Stimulated activated naive CD4-positive, alpha-beta T cell treated with Interleukin-2 at 50 U/mL for 16 hours (primary cell): ENCODE measurements at places on chromosomes 6 and 20.

GRCh38 chr6:139380611-139381010, 6.2 kb upstream of the CITED2 start:
- no peak for DNase-seq

- no peak for DNase-seq
Measured at GRCh38 chr6:38427492-38428210, 212.1 kb downstream of the BTBD9 start.

DNA sequence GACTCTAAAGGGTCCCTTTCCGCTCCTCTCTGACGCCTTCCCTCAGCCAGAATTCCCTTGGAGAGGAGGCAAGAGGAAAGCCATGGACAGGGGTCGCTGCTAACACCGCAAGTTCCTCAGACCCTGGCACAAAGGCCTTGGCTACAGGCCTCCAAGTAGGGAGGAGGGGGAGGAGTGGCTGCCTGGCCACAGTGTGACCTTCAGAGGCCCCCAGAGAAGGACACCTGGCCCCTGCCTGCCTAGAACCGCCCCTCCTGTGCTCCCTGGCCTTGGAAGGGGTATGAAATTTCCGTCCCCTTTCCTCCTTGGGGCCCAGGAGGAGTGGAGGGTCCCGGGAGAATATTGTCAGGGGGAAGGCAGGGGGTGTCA, 2.7 kb downstream of the VEGFA start:
- no peak for DNase-seq

DNA sequence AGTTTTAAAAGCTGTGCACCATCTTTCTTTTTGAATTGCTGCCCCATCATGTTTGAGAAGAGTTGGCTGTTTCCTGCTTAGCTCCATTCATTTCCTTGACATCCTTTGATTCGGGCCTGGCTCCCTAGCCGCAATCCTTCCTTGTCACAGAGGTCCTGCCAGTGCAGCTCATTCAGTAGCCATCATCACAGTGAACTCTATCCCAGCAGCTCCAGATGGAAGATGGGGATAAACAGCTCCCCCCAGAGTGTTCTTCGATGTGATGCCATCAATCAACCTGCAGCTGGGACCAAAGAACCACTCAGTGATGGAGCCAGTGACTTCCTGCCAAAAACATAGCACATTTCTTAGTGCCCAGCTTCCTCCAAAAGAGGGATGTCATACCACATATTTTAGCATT, 158.8 kb downstream of the FRK start:
- DNase-seq = no peak

- no peak for DNase-seq
Measured at GRCh38 chr20:38932457-38933120, 6.4 kb downstream of the FAM83D start.

GRCh38 chr6:74091136-74091793, 395.3 kb downstream of the CD109 start:
- DNase-seq = no peak

GRCh38 chr6:43926634-43927531, 156.9 kb downstream of the VEGFA start:
- DNase-seq = no peak

DNA sequence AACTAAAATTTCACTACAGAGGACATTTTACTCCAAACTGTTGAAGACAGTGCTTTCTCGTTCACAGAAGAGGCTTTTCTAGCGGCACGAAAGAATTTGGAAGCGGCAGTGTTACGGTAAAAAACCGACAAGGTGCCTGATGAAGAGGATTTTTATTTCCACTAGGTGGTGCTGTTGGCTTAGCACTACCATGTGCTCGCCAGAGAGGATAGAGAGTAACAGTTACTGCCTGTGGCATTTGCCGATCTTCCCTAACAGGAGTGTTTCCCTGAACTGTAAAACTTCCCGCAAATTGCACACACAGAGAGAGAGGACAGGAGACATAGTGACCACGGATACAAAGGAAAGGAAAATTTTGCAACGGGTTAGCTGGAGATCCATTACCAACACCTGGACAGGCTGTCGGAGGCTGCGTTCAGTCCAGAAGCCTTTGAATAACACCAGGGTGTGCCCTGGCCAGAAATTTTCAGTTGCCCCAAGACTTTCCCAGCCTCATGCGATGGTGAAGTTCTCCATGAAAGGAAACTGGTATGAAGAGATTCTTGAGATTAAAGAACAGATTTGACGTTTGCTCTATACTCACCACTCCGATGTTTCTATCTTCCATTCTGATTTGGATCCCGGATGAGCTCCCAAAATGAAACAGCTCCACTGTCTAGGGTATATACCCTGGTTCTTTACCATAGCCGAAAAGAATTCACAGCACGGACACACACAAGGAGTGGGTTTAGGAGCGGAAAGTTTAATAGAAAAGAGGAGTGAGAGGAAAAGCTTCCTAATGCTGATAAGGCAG, 48.1 kb downstream of the HLA-DPB1 start:
- no peak for DNase-seq

DNA sequence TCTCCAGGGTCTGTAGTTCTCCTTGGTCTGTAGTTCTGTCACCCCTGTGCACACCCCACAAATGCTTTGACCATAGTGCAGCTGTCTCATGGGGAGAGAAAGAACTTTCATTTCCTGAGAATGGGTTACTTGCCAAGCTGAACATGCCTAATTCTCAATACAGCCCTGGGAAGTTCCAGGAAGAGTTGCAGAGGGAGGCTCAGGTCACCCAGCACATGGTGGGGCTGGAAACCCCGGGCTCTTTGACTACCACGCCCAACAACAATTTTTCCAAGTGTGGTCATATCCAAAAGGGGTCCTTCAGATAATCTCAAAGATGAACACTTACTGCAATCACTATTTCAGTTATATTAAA, 2.2 kb upstream of the PTPRA start:
- DNase-seq = no peak

- DNase-seq = no peak
Measured at GRCh38 chr6:4017834-4018170, 61.1 kb downstream of the FAM217A start.

GRCh38 chr6:142551274-142551811, 249.5 kb downstream of the ADGRG6 start:
- peak; percentile 11 for DNase-seq

GRCh38 chr6:134830940-134831339, 119.0 kb downstream of the ALDH8A1 start:
- no peak for DNase-seq

- no peak for DNase-seq
Measured at GRCh38 chr20:23614163-23614562, 8.4 kb upstream of the CST9 start.

DNA sequence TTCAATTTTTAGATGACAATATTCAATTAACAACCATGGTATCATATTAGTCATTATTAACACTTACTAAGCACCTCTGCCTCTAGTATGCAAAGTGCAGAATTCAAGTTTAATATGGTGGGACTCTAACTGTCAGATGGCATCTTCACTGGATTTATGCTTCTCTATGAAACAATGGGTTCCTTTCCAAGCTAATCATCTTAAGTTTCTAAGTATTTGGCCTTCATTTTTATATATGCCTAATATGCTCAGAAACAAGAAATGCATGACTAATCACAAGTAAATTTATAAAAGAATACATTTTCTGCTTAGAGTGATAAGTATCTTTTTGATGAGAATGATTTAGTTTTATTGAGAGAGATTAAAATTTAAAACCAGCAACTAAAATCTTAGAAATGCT, 144.7 kb downstream of the HIVEP2 start:
- DNase-seq = no peak

DNA sequence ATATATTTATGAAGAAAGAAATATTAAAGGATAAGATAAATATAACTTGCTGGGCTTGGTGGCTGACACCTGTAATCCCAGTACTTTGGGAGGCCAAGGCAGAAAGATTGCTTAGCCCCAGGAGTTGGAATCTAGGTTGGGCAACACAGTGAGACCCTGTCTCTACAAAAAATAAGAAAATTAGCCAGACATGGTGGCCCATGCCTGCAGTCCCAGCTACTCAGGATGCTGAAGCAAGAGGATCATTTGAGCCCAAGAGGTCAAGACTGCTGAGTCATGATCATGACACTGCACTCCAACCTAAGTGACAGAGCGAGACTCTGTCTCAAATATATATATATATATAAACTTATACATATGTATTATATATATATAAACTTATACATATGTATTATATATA, 164.0 kb downstream of the MRPL14 start:
- DNase-seq = no peak

DNA sequence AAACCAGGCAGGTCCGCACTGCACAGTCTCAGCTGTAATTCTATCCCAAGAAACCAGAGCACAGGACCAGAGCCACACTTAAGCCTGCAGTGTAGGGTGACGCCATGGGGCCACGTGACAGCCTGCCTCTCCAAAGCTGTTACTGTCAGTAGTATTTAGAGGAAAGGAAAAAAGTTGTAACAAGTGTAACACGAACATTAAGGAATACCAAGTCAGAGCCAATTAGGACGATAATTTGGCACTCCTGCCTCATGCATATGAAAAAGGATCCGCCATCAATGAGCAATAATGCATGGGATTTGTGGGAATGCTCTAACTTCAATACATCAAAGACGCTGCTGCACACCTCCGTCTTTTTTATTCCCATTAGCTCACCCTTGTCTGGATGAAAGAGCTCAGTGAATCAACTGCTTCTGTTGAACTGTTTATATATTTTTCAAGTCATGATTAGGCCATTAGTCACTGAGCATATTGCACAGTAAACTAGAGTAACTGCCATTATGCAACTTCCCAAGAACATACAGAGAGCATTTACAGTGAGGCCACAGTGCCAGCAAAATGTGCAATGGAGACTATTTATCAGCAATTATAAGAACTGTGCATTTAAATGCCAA, 79.9 kb downstream of the ATXN1 start:
- DNase-seq = no peak

DNA sequence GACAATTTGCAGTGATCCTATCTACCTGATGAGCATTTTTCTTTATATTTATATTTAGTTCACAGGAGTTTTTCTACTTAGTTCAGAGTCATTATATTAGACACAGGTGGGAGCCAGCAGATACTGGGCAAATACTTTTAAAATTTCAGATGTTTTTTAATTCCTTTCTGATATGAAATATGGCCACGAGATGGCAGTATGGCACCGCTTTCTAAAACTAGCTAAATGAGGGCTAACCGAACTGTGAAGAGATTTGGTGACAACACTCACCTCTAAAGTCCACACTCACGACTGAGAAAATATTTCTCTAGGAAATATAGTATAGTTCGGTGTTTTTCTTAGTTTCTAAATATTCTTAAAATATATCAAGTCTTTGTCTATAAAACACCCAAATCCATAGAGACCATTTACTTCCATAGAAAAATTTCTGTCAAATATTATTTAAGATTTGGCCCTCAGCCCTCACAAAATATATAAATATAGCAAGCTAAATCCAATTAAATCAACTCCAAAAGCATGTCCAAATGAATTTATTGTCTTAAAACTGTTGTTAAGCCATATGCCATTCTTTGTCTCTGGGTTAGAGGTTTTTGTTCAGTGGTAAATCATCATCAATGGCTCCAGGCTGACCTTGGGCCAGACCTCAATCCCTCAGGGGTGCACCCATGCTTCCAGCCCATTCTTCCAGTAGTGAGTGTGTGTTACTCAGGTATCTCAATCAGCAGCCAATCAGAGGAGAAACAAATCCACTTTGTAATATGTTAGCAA, 63.6 kb downstream of the HUS1B start:
- peak; percentile 37 for DNase-seq

DNA sequence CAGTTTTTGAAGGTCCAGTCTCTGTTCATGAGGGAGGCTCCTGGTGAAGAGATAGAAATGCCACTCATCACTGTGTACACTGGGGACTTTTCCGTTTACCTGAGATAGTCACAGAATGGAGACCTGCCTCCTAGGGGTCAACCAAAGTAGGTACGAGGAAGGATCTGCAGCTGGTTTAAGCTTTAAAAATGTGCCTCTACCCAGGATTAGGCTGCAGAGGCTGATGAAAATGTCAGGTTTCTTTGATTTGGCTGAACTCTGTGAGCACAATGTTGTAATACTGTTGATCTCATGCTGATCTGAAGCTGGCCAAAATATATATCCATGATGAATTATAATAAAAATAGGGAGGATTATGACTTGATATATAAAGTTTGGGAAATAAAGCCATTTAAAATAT, 182.7 kb downstream of the ADAT2 start:
- no peak for DNase-seq

GRCh38 chr6:135424385-135424784, 73.2 kb downstream of the AHI1 start:
- DNase-seq = no peak

DNA sequence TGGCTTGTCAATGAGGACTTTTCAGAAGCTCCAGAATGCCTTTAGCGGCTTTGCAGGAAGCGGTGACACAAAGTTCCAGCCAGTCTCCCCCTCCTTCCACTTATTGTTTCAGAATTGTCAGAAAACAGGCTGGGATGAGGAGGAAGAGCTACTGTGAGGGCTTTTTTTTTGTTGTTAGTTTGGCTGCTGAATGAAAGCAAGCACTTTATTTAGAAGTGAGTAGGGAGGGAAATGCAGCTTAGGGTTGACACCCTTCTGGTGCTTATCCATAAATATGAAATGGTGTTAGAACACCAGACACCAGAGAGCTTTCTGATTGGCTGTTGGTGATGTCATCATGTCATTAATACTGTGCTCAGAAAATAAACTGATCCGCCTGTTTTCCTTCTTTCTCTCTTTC, 251.5 kb downstream of the SOX4 start:
- no peak for DNase-seq

DNA sequence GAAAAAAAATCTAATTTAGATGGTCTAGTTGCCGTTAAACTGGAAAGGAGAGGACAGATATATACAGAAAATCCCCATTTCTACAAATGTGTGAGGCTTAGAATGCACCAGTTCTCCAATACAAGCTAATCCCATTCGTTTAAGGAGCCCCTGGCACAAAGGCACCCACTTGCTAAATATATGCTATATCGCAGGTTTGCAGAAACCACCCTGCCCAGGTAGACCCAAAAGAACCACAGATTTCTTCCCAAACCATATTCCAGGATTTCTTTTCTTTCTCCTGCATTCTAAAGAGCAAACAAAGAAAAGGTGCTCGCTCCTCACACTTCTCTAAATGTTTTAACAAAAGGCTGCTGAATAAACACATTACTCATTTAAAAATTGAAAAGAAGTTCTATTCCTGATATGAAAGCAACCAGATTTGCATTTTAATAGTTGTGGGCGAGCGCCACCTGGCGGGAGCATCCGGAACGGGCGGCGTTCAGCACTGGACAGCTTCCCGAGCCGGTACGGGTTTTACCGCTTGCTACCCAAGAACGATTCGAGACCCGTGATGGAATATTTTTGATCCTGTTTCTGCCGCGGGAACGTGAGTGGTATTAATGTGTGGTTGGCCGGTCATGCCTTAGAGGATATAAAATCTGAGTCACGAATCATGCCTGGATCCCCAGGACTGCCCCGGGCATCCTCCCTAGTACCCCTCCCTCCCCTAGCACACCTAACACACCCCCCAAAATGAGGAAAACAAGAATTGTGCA, 2.1 kb downstream of the PTPRT start:
- DNase-seq = no peak

GRCh38 chr6:22253955-22254655, 42.7 kb downstream of the PRL start:
- DNase-seq = no peak
